Cardiac fibroblast (primary cell): ENCODE measurements at places on chromosomes 3 and 15.
A peak's percentile ranks its signal among the peaks of the same experiment; 100 is the strongest.

DNA sequence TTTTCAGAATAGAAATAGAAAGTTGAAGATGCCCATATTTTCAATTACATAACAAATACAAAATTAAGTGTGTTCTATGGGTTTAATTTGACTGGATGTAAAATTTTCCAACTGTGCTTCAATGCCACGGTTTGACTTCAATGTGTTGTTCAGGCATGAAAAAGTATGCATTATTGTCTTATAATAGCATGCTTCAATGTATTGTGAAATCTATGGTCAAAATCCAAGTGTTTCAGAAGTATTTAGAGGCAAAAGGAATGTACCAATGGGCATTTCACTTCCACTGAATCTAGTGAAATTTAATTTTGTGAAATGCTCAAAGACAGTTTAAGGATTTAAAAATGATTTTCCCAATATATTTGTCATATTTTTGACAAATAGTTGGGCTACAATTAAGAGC, 16.0 kb downstream of the NEK10 start:
- peak; percentile 53 for DNase-seq

DNA sequence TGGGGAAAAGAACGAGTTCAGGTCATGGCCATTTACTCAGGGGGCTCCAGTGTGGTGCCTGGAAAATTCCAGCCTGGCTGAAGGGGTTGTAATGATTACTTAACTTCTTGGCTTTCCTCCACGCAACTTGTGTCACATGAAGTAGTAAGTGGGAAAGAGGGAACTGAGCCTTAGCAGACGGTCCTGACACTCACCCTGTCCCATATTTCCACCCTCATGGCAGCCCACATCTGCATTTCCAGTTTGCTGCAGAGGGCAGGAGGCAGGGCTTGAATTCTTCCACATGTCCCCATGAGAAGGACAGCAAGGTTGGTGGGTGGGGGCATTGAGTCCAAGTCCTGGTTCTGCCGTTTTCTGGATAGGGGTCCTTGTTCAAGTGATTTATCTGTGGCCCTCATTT, 7.8 kb upstream of the CAMP start:
- peak; percentile 73 for DNase-seq

DNA sequence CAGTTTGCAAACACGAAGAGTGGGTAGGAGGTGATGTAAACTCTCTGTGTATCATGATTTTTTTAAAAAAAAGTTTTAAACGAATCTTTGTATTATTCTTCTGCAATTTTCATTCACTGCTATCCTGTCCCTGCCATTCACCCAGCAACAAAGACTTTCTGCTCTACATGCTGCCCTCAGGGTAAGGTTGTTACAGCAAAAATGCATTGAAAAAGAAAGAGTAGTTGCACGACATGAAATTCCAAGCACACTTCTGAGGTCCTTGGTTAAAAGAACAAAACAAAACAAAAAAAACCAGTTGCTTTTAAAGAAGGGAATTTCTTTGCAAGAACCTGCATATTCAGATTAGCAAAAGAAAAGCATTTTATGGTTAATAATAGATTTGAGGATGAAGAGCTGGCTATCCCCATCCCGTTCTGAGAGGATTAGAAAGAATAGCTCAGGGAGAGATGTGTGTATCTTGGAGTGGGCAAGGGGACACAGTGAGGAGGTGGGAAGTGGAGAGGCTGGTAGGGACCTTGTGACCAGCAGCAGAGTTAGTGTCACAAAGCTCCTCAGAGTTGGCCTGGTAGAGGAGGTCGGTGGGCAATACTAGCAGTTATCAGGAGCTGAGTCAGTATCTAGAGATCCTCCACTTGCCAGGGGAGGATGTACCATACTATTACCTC, 290.8 kb downstream of the NEK10 start:
- DNase-seq: no peak

GRCh38 chr3:23073724-23074305, 129.3 kb upstream of the UBE2E2 start:
- no peak for DNase-seq

DNA sequence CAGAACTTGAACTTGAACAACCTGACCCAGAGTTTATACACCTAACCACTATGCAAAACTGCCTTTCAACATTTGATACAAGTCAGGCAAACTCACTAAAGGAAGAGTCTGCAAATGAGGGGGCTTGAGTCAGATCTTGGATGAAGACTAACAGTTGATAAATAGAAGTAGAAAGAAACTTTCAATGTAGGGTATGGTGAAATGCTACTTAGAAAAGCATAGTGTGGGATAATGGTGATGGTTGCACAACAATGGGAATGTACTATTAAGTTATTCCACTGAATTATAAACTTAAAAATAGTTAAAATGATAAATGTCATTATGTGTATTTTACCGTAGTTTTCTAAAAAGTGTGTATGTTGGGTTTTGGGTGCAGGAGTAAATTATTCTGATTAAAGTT, 19.7 kb upstream of the ZNF280D start:
- no peak for DNase-seq

GRCh38 chr3:98901119-98901391, 440 bp downstream of the DCBLD2 start:
- DNase-seq: peak; percentile 55

GRCh38 chr3:121477589-121477988, 68.2 kb downstream of the POLQ start:
- DNase-seq: peak; percentile 88

- DNase-seq: peak; percentile 70
These were observed 115.8 kb upstream of the PLCL2 start for GRCh38 chr3:16768956-16769355.

- DNase-seq: peak; percentile 68
These were observed at the start of gene HDGFL3 for GRCh38 chr15:83207660-83208366. Gene HDGFL3 (minus strand): TSS chr15:83207823. CDS start chr15:83207414, 409 bp downstream.

- DNase-seq: no peak
These were observed 38.5 kb upstream of the MELTF start for GRCh38 chr3:197068077-197068476.

DNA sequence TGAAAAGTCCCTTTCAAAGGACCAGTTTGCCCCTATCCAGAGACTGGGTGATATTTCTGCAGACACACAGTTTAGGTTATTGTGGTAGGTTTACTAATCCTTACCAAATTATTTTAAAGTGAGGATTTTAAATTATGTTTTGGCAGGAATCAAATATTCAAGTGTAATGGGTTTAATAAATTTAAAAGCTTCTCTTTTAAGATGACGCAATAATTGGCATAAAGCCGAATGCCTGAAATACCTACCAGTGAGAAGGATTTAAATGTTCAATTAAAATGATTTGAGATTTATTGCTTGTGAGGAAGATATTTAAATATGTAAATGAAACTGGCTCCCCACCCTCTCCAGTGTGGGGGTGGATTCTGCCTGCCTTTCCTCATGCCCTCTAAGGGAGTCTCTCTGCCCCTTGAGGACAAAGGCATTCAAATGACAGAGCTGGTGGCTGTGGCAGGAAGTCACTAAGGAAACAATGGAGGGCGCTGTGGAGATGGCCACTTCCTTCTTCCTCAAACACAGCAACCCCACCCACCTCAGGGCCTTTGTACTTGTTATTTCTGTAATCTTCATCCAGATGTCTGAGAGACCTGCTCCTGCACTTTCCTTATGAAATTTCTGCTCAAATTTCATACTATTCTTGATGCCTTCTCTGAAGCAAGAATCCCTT, 131.7 kb downstream of the TNIK start:
- DNase-seq: peak; percentile 41

- DNase-seq: peak; percentile 56
These were observed 72.4 kb downstream of the CHDH start for GRCh38 chr3:53773611-53774368.

- no peak for DNase-seq
These were observed 238.5 kb downstream of the NSUN3 start for GRCh38 chr3:94301366-94301765.

DNA sequence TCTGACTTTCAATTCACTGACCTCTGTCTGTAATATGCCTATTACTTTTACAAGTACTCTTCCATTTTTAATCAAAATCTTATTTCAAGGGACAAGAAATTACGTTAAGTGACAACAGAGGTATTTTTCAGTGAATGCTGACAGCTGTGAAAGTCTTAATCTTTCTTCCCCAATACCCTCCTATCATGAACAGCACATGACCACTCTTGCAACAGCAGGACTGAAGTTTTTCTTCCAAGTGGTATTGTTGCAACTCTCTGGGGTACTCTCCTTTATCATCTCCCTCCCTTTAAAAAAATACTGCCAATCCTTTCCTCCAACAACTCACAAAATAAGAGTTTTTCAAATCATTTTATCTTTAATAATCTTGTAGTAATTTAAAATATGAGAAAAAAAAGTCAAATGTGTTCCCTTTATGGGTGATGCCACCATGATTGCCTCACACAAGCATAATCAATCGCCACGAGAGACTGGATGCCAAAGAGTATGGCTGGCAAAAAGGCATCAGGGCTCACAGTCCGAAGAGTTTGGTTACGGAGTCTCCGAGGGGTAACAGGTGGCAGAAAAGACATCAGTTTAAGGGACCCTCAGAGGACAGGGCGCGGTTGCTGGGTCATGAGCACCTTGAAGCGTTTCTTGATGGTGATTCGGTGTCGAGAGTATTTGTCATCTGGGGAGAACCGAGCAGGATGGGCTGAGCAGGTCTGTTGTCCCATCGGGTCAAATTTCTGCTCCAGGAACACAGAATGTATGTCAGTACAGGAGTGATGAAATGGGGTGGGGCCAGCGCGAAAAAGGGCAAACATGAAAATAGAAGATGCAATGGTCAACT, 1.3 kb downstream of the NOP10 start:
- DNase-seq: peak; percentile 36

DNA sequence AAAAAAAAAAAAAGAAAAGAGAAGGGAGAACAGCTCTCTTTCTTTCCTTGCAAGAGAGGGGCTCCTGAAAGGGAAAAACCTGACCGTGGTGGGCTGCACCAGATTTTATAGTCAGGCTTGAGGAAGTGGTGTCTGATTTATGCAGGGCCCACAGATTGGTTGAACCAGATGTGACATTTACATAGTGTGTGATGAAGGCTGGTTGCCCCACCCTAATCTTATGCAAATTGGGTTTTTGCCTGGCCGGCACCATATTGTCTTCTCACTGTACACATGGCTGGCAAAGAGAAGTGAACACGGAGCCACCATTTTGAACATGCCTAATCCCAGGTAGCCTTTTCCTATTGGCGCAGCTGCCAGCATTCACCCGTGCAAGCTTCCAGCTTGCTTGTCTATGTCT, 154.4 kb downstream of the OXSM start:
- no peak for DNase-seq

GRCh38 chr3:195911041-195911945, 2.9 kb upstream of the TNK2 start:
- no peak for DNase-seq

DNA sequence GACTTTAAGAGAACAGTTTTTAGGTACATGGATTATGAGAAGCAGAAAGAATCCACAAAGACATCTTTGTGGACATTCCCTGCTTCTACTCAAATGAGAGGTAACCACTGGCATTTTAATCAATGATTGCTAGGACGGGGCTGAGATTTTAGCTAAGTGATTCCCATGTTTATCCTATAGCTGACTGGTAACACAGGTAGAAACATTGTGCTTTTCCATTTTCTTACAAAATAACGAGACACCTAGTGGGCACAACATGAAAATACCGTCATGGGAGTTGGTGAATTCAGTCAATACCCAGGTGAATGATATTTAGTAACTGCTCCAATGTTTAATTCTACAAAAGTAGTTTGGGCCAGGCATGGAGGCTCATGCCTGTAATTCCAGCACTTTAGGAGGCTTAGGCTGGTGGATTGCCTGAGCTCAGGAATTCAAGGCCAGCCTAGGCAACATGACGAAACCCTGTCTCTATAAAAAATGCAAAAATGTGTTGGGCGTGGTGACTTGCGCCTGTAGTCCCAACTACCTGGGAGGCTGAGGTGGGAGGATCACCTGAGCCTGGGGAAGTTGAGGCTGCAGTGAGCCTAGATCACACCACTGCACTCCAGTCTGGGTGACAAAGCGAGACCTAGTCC, 37.2 kb upstream of the DENND4A start:
- DNase-seq: peak; percentile 45

DNA sequence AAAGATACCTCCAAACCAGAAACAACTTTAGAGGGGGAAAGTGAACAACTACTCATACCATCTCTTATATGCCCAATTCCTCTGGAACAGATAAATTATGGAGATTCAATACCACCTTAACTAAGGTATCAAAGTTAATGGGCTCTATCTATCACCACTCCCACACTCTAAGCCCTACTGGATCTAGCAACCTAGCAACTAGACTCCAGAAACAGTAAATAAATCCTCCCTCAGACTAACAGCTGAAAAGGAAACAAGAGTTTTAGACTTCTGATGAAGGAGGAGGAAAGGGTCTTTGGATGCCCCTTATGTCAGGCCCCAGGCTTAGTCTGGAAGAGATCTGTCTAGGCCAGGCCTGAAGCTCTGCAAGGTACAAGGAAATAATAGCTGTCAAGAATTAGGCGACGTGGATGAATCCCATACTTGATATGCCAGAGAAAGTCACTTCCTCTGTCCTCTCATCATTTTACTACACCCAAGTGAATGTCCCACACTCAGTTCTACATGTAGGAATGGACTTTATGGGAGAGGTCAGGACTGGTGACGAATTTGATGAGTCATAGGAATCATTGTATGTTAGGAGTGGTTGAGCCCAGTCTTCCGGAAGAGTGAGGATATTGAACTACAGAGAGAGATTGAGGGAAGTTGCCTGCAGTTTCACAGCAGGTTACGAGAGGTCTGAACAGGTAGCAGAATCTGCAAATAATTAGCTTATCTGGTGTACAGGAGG, 113.8 kb downstream of the AKAP13 start:
- DNase-seq: peak; percentile 95

- DNase-seq: peak; percentile 73
These were observed 30.4 kb downstream of the NXPE3 start for GRCh38 chr3:101809178-101810021.

- no peak for DNase-seq
These were observed 97.7 kb upstream of the NUDT16 start for GRCh38 chr3:131283862-131284261.

DNA sequence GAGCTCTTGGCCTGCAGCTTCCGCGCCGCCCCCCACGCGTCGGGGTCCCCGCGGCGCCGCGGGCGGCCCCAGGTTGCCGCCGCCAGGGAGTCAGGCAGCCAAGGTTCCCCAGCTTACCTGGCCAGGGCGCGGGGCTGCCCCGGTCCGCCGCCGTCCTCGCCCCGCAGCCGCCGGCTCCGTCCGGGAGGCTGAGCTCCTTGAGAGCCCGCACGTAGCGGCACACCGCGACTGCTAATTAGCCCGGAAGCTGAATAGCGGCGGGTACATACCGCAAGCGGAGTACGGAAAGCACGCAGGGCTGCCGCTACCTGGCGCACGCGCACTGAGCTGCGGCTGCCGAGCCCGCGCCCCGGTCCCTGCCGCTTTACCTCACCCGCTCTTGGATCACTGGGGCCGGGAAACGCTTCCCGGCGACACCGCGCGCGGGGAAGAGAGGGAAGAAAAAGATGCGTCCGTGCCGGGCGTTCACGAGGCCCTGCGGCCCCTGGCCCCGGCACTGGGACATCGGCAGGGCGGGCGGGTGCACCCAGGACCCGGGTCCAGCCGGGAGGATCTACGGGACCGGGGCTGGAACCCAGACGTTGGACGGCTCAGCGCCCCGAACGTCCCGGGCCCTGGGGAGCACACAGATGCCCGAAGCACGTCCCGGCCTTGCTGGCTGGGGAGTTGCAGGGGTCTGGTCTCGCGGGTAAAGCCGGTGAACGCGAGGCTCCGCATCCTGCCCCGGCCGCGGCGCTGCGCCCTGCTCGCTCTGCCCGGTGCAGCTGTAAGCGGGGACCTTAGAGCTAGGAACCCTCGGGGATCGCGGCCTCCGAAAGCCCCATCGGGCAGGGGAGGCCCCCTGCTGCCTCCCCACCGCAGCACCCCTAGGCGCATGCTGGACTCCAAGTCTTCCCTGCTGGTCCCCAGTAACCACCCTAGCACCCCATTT, at the start of gene GOLGA8B:
TSS of gene GOLGA8B (minus strand) at position 253 of the 931 bp plus-strand sequence. CDS start 47,739 bp downstream, outside the sequence.
- peak; percentile 47 for DNase-seq

GRCh38 chr3:125032683-125033082, 23.1 kb downstream of the HEG1 start:
- no peak for DNase-seq
